ENCODE measurements at places on chromosomes 1 and 21. TPM values are rescaled to one million over a fixed set of nuclear protein-coding genes. Genes with fewer than 3 reads are reported as not detected.
A peak's percentile ranks its signal among the peaks of the same experiment; 100 is the strongest.

- no peak for DNase-seq
These were observed 8.9 kb upstream of the C4BPB start for GRCh38 chr1:207079706-207080241.

- DNase-seq, result no peak
These were observed 2.9 kb upstream of the EFNA1 start for GRCh38 chr1:155124503-155125463.

- DNase-seq, result no peak
These were observed 629.3 kb upstream of the ADAMTS5 start for GRCh38 chr21:27596196-27596595.

DNA sequence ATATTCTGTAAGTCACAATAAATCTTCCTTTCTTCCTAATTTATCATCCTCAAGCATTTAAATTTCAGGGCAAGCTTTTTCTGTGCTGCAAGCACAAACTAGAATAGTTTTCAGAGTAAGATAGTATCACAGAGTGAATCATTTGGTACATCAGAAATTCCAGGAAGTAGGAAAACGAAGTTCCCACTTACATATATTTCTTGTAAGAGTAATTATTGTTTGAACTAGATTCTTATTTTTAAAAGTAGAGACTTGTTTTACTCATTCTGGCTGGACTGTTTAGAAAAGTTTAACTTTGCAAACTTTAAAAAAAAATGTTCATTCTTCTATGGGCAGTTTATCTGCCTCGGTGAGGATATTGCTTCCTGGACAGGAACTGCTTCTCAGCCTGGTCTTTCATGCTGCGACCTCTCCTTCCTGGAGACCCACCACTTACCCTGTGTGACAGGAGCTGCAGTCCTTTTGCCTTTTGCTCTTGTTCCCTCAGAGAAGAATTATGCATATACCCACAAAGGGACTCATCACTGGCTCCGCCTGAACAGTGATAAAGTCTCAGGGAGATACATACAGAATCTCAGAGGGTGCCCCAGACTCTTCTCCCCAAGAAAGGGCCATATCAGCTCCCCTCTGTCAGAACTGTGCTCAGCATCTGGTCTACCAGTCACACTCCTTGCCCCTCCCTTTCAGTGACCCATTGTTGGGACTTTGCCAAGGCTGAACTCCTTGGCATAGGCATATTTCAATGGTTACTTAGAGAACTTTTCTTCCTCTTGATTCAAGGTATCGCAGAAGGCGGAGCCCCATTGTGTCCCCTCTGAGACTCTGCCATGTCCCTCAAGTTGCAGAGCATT, 102.7 kb upstream of the CD55 start:
- DNase-seq, result no peak

COL24A1 gene
- total RNA-seq, result 0.07 TPM

GRCh38 chr1:205938682-205939081, 4.6 kb downstream of the SLC26A9 start:
- no peak for DNase-seq

GRCh38 chr1:202852163-202852904, 36.6 kb downstream of the RABIF start:
- DNase-seq, result no peak

GRCh38 chr21:27480841-27481261, 514.0 kb upstream of the ADAMTS5 start:
- peak; percentile 9 for DNase-seq

DNA sequence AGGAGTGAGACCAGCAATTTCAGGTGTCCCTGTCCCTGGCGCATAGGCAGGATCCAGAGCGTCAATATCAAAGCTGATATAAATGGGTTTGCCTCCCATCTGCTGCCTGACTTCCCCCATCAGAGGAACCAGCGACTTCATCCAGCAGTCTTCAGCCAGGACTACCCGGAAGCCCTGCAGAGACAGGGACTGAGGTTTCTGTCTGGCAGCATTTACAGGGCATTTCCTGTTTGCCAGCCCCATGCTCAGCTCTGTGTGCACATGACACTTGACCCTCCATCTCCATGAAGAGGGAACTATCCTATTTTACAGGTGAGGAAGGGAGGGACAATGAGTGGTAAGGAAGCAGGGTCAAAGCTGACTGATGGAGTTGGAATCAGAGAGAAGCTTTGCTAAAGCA, 7.2 kb downstream of the AGMAT start:
- no peak for DNase-seq

DNA sequence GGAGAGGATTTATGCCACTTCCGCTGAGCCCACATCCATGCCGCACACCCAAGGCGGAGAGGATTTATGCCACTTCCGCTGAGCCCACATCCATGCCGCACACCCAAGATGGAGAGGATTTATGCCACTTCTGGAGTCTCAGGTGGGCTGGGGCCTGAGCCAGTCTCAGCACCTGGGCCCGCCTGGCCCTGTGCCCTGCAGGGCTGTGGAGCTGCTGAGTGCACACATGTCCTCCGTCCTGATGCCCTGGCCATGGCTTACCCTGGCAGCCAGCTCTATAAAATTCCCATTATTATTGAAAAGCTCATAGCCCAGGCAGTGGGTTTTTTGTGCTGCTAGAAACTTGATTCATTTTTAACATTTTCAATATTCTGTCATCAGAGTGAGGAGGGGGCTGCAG, 89.8 kb upstream of the TMEM51 start:
- DNase-seq, result no peak

CFHR4 gene
- not detected for total RNA-seq

GRCh38 chr1:18927654-18928272, 25.4 kb upstream of the ALDH4A1 start:
- DNase-seq, result no peak

GRCh38 chr1:151846062-151846568, 6.5 kb upstream of the C2CD4D start:
- no peak for DNase-seq

VASH2 gene
- total RNA-seq, result 0.63 TPM

DNA sequence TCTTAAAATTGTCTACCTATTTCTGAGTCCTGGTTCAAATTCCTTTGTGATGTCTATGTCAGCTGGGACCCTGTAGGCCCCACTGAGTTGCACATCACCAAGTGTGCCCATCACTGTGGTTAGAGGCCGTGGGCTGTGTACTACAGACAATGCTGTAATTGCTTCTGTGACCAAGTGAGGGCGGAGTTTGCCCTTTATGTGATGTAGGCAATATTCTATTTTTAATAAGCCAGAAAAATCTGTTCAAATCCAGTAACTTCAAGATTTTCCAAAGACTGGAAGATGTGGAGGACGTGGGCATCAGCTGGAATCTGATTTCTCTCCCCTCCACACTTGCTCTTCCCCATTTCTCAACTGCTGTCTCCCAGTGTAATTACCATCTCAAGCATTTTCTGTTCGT, 215.4 kb downstream of the PBX1 start:
- no peak for DNase-seq

DNA sequence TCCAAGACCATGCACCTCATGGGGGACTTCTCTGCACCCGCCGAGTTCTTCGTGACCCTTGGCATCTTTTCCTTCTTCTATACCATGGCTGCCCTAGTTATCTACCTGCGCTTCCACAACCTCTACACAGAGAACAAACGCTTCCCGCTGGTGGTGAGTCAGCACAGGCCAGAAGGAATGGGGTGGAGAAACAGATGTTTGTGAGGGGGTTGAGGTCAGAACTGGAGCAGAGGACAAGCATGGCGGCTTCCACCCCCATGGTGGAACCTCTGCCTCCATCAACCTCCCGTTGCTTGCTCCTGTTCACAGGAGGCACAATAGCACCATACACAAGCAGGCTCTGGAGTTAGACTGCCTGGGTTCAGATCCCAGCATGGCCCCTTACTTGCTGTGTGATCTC, 6.9 kb upstream of the ATXN7L2 start:
- DNase-seq, result no peak

DNA sequence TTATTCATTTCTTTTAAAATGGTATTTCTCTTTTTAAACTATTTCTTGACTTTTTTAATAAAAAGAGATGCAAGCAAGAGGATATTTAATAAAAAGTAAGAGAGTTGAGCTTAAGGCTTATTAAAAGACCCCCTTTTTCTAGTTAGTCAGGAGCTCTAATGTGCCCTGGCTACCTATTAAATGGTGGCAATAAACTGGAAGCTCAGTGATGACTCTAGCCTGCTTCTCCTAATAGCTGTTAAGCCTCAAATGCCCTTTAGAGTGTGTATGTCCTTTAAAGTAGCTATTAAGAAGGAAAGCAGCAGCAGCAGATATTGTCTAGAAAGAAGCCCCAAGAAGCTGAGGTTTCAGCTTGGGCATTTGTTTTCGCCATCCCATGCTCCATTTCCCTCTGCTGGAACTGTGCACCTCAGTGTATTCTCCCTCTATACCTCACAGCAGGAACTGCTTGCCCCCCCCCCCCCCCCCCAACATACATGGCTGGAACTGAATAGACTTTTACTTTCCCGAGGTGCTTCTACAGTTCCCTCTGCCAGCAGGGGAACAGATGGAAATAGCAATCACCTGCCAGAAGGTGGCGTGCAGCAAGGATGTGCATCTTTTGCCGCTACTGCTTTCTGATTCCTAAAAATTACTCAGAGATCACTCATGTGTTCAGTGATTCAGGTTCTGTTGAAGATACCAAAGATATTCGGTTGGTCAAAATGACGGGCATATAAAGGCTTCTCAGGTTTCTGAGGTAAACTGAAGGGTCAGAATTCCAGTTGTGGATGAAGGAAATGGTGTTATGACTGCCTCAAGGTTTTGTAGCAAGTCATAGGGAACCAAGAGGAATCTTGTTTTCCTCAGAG, 2.5 kb downstream of the RGS4 start:
- DNase-seq, result peak; percentile 69

Measured in epithelial cell of proximal tubule (primary cell).